ENCODE measurements at places on chromosomes 7 and 10. TPM values are rescaled to one million over a fixed set of nuclear protein-coding genes. Genes with fewer than 3 reads are reported as not detected.

The BEND7 gene
- total RNA-seq, result 0.29 TPM

The KAZALD1 gene
- total RNA-seq, result 9.8 TPM

The FAM13C gene
- not detected for total RNA-seq

The HHEX gene
- 3.9 TPM for total RNA-seq

The ANXA8 gene
- total RNA-seq, result 1.8 TPM

The WEE2 gene
- total RNA-seq, result not detected

The TMEM140 gene
- 6.9 TPM for total RNA-seq

The SUGCT gene
- 5.0 TPM for total RNA-seq

The CPA2 gene
- total RNA-seq, result not detected

The RADIL gene
- total RNA-seq, result 0.58 TPM

The HABP2 gene
- total RNA-seq, result not detected

The AGBL3 gene
- total RNA-seq, result 2.1 TPM

The SMO gene
- 9.7 TPM for total RNA-seq

The PTPRN2 gene
- total RNA-seq, result 1.1 TPM
